ENCODE measurements at places on chromosomes 2 and 18.

- no peak for DNase-seq
Observed at GRCh38 chr2:191597186-191597751, 80.7 kb upstream of the NABP1 start.

DNA sequence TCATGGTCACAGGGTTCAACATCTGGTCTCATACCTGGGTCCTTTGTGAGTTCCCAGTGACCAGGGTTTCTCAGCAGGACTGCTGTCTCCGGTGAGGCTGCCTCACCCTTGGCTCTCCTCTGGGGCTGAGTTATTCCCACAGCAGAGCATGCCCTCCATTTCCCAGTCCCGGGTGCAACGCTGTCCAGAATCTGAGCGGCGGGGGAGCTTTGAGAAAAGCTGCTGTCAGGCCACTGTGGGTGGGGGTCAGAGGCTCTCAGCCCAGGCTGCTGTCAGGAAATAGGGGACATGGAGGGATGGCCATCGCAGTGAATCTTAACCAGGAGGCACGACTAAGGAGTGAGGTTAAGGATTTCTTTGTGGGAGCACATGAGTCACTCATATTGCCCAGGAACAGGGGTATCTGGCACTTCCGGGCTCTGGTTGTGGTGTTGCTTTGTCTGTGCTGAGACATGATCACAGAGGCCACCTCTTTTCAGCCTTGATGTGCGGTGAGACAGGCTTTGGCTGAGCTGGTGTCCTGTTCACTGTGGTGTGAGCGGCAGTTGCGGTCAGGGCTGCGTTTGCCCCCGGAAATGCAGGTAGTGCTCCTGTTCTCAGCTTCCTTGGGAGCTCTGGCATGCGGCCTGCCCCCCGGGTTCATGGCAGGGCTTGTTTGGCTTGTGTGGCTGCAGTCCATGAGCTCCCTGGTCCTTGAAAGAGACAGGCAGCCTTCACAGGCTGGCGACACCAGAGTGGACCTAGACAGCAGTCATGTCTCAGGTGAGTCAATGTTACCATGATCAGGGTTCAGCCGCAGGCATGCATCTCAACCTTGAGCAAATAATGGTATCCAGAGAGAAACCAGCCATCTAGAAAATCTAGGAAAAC lies 310.7 kb upstream of the MYT1L start:
- DNase-seq = no peak

- DNase-seq = no peak
Observed at GRCh38 chr18:65298422-65298821, 452.4 kb upstream of the CDH7 start.

DNA sequence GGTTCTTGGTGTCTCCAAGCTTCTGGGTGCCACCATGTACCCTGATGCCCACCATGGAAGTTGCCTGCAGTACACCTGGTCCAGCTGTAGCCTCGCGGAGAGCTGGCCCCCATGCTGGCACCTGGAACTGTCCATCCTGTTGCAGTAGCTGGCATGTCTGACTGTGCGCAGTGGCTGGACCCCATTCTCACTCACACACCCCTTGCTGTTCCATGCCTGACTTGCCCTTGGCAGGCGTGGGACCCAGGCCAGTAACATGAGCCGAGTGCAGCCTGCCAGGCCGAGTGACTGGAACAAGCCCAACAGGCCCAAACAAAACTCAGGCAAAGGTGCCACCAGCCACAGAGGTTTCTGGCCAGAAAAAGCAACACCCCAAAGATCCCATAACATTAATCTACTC lies 73.8 kb downstream of the NEURL3 start:
- no peak for DNase-seq

DNA sequence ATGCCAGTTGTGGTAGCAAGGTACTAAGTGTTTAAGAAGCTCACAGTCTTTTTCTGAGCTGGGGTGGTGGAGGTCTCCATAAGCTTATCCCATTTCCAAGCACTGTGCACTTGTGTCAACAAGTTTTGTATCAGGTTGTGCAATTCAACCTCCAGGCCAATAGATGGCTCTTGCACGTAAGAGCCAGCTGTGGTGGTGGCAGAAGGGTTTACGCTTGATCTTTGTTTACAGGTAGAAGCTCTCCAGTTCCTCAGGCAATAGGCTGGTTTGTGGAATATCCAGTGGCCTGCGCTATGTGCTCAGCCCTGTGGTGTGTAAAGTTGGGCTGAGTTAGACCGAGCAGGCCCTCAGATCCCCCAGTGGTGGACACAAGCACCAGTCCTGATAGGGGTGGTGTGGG lies 89.7 kb upstream of the CNTNAP5 start:
- DNase-seq = no peak

DNA sequence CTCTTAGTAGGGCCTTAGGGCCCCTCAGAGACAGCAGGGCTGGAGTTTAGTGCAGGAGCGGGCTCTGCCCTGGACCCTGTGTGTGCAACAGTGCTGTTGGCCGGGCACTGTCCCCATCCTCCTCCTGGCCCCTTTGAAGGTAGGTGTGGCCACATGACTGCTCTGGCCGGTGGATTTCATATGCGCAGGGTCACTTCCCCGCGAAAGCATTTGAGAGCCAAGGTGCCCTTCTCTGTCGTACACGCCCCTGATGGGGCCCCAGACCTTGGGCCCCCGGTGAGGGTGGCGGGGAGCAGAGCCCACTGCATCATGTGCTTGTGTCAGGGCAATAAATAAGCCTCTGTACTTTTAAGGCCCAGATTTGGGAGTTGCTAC lies 15.5 kb downstream of the TMEM177 start:
- DNase-seq = no peak

Data from NCI-H1694 treated with DMSO at 0.1 percent for 48 hours (cell line).